Thyroid gland (tissue), 4 donors: ENCODE measurements at places on chromosomes 16 and 17.

- peak overlapping the region; percentile 6 for H3K27ac ChIP-seq
- DNase-seq: peak; percentile 10
- H3K4me1 ChIP-seq: peaks cover 7% of the 10 kb centered on the region
- no peaks in the 10 kb centered on the region for H3K36me3 ChIP-seq
Measured at GRCh38 chr16:73122604-73123391, 74.9 kb upstream of the ZFHX3 start.

- H3K4me3 ChIP-seq: peak within 1 kb of the TSS; percentile 92
- H3K36me3 ChIP-seq: no peaks in the 10 kb centered on the region
- H3K4me1 ChIP-seq: peaks cover 4% of the 10 kb centered on the region
- H3K27me3 ChIP-seq: no peaks in the 10 kb centered on the region
- peak; percentile 90 for DNase-seq
Measured at GRCh38 chr17:30824356-30825145, at the start of gene CRLF3. CRLF3 (minus strand) TSS chr17:30824692; CDS start chr17:30824651, 41 bp downstream.

DNA sequence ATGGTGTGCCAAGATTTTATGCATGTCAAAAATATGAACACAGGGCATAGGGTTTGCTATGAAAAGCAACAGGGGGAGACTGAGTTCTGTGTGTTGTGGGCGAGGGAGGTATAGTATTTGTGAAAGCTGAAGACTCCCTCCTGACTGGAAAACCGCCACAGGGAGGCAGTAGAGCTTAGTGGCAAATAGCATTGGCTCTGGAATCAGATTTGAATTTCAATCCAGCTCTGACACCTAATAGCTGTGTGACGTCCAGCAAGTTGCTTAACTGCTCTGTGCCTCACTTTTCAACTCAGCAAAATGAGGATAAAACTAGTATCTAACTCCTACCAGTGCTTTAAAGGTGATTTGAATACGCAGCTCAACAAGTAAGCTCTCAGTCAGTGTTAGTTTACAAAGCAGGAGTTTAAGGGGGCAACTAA, 22.0 kb downstream of the KPNA2 start:
- no peaks in the 10 kb centered on the region for H3K27me3 ChIP-seq
- no peak overlapping the region for H3K27ac ChIP-seq
- DNase-seq: no peak
- no peak overlapping the region for H3K4me3 ChIP-seq

DNA sequence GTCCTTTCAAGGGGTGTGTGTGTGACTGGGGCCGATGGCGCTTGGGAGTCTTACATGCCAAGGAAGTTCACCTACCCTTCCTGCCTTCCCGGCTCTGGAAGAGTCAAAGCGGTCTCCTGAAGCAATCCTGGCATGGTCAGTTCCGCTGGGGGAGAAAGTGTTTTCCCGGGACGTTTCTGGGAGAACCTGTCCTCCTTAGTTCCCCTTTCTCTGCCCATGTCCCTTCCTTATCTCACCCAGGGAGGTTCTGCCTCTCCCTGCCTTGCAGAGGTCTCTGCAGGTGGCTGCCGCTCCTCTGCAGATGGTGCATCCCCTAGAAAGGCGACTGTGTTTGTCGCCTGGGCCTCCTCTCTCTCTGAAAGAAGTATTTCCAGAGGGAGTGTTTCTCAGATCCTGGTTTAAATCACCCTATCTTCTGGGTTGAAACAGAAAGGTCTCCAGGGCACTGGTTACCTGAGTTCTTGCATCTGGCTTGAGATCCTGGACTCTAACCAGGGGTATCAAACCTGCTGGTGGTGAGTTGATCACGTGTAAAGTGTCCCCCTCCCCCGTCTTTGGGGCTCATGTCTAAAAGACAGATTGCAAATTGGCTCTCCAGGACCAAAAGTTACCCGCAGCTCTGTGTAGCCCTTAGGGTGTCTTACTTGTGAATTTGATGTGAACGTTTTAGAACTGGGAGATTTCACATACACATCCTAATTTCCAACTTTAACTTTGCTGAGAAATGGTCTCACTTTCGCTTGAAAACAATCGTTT, 1.9 kb downstream of the PRKCB start:
- no peak for DNase-seq
- no peaks in the 10 kb centered on the region for H3K36me3 ChIP-seq
- no peak overlapping the region for H3K27ac ChIP-seq
